ENCODE measurements at places on chromosomes 1 and 21.

DNA sequence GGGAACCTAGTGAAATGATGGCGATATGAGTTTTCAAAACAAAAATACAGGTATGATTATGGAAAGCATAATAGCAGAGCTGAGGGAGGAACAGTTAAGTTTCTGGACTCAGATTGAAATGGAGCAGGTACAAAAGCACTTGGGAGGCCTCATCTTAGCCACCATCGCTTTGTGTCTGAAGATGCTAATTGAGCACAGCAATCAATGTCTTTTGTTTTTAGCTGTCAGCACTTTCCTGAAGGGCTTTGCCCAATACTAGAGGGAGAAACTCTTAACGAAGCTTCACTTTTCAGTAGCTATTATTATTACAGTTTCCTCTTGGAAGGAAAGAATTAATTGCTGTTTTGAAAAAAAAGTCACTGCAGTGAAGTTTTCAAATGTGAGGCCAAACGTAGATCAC lies 348.7 kb downstream of the RWDD3 start:
- no peak for DNase-seq

DNA sequence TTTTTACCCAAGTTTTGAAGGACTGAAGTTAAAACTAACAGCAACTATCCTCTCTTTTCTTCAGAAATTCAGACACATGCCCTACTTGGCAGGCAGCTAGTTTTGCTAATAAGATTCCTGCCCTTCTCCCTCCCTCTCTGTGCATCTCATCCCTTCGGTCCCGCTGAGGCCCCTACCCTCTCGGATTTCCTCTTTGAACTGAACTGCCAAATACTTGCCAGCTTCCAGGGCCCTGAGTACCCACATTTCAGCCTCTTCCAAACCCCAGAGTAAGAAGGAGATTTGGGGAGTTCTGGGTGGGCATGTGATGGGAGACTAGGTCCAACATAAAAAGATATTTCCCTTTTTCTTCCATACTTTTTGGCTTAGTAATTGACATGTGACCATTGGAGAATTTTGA lies 116.5 kb upstream of the JUN start:
- no peak for DNase-seq

DNA sequence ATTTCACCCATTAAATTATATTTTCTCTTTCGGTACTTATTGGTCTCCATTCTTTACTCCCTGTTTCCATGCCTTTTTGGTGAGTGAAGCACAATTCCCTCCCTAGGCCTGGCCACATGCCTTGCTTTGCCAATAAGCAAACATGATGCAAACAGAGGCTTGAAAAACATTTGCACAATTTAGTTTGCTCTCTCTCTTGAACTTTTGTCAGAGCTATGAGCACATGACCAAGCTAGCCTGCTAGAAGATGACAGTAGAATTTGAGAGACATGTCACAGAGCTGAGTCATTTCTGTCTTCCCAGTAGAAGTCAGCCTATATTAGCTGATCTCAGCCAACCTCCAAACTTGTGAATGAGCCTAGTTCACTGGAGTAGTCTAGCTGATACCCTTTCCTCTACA lies 24.6 kb downstream of the ANGPTL3 start:
- DNase-seq: no peak

DNA sequence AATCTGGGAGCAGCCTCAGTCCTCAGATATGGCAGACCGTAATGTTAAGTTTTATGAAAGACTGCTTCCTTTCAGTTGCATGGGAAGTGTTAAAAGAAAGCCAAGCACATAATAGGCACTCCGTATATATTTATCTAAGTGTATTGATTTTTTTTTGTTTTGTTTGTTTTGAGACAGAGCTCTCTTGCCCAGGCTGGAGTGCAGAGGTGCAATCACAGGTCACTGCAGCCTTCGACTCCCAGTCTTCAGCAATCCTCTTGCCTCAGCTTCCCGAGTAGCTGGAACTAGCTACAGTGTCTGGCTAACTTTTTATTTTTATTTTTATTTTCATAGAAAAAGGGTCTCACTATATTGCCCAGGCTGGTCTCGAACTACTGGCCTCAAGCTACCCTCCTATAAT lies 341.8 kb downstream of the USH2A start:
- no peak for DNase-seq

DNA sequence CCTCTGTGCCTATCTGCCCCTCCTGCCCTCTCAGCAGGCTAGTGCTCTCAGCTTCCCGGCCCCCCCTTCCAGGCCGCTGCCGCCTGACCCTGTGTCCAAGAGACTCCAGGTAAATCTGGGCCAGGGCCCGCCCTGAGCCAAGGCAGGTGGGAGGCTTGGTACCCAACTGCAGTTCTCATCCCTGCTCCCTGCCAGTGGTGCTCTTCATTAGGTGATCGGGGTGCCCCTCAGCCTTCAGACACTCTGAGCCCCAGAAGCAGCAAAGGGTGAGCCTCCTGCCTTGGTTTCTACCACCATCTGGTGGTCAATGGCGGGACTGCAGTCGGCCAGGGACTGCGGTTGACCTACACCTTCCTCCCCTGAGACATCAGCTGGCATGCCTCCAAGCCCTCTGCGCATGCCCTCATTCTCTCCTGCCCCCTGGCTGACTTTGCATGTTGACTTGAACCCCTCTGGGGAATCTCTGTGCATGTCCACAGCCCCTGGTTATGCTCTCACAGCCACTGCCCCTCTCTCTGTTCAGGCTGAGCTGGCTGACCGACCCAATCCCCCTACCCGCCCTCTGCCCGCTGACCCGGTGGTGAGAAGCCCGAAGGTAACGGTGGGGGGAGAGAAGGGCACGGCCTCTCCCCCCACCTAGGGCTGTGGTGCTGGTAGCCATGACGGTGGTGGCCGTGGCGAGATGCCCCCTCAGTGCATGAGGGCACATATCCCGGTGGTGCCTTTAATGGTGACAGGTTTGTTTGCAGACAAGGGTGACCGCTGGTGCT lies 2.0 kb upstream of the EFNA4 start:
- DNase-seq: peak; percentile 91
